ENCODE measurements at places on chromosomes 7 and 10. TPM values are rescaled to one million over a fixed set of nuclear protein-coding genes. Genes with fewer than 3 reads are reported as not detected.

Gene CHRM2
- not detected for total RNA-seq

Gene ZDHHC16
- 34.0 TPM for total RNA-seq

Gene HTR5A
- not detected for total RNA-seq

Gene CYP2C19
- total RNA-seq = not detected

Gene PTEN
- 58.7 TPM for total RNA-seq

- H3K36me3 ChIP-seq = no peaks in the 10 kb centered on the region
- H3K4me1 ChIP-seq = peaks cover 3% of the 10 kb centered on the region
- no peak overlapping the region for H3K27ac ChIP-seq
Measured at GRCh38 chr10:79376078-79376628, 28.9 kb downstream of the PPIF start.

- no peaks in the 10 kb centered on the region for H3K36me3 ChIP-seq
- no peak overlapping the region for H3K4me3 ChIP-seq
- peaks cover 5% of the 10 kb centered on the region for H3K27me3 ChIP-seq
- H3K4me1 ChIP-seq = no peaks in the 10 kb centered on the region
Measured at GRCh38 chr10:48934672-48935501, 4.8 kb downstream of the LRRC18 start.

DNA sequence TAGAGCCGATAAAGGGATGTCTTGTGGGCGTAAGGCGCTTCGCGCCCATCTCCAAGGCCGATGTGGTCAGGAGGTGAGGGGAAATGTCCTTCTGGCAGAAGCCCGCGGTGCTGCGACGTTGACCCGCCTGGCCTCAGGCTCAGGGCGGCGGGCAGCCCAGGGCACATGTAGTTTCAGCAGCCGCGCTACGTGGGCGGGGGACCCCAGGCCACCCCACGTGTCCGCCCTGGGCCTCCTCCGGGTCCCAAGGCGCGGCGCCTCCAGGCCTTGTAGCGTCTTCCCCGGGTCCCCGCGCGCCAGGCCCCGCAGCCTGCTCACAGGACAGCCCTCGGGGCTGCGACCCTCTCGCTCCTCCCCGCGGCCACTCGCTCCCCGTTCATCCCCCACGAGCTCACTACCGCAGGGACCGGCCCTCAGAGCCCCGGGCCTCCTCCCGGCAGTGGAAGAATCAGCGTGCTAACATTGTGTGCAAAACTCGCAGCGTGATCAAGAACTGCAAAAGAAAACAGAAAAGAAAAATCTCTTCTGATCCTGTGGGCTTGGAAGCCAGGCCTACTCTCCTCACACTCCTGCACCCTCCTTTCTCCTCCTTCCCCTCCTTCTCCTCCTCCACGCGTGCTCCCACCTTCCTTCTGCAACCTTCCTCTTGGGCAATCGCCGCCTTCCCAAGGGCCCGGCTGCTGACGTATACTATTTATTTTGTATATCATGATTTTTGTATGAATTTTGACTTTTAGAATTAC, 4.4 kb upstream of the TBX20 start:
- H3K4me3 ChIP-seq = no peak overlapping the region
- DNase-seq = no peak
- H3K27ac ChIP-seq = no peak overlapping the region
- H3K36me3 ChIP-seq = no peaks in the 10 kb centered on the region

- no peak overlapping the region for H3K27ac ChIP-seq
- peak; percentile 60 for DNase-seq
- no peak overlapping the region for H3K4me3 ChIP-seq
- no peaks in the 10 kb centered on the region for H3K27me3 ChIP-seq
- H3K36me3 ChIP-seq = no peaks in the 10 kb centered on the region
Measured at GRCh38 chr7:36670585-36671431, 53.5 kb downstream of the AOAH start.

GRCh38 chr10:3588346-3588745, 196.7 kb downstream of the KLF6 start:
- no peaks in the 10 kb centered on the region for H3K36me3 ChIP-seq
- no peak overlapping the region for H3K4me3 ChIP-seq
- no peak for DNase-seq

DNA sequence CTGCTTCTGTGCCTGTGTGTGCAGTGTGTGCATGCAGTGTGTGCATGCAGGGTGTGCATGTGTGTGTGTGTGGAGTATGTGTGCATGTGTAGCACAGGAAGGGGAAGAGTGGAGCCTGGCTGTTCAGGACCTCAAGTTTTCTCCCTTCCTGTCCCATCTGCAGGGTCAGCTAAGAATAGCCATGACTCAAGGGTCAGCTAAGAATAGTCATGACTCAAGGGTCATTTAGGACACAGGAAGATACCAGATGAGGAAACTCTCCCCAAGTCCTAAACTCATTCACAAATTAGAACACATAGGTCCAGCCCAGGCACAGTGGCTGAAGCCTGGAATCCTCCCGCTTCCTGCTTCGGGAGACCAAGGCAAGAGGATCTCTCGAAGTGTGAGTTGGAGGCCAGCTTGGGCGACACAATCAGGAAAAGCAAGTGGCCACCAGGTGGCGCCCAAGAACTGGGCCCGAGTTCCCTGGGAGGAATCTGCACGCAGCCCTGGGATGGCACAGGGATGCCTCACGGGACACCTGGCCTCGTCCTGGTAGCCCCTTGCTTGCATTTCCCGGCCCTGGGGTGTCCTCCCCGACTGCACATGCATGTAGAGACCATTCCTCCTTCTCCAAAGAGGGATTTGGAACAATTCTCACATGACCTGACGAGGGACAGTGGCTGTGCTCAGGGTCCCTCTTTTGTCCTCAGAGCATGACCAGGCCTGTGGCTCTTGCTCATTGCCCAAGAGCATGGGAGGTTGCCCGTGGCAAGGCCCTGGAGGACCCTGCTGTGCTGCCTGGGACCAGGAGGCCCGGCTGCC, 21.4 kb upstream of the VOPP1 start:
- peaks cover 14% of the 10 kb centered on the region for H3K4me1 ChIP-seq
- no peak overlapping the region for H3K27ac ChIP-seq
- H3K36me3 ChIP-seq = no peaks in the 10 kb centered on the region

GRCh38 chr10:124728071-124728829, 15.9 kb downstream of the FAM53B start:
- no peaks in the 10 kb centered on the region for H3K27me3 ChIP-seq
- H3K27ac ChIP-seq = no peak overlapping the region
- peaks cover 11% of the 10 kb centered on the region for H3K4me1 ChIP-seq
- H3K36me3 ChIP-seq = no peaks in the 10 kb centered on the region

DNA sequence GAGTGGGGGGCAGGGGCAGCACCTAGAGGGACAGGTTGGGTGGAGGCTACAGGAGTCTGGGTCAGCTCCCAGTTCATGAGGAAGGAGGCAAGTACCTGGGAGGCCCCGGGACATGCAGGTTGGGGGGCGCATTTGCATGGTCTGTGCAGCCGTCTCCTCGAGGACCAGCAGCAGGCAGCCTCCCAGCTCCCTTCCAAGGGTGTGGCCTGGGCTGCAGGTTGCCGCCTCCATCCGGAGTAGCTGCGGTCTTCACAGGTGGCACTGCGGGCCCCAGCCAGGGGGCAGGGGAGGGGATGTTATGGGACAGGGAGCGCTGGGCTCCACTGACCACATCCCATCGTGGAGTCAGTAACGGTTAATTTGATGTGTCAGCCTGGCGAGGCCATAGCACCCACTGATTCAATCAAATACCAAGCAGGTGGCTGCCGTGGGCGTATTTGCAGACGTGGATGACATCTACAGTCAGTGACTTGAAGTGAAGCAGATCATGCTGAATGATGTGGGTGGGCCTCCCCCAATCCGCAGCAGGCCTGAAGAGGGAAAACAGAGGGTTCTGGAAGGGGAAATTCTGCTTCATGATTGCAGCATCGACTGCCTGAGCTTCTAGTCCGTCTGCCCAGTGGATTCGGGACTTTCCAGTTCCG, 81.6 kb downstream of the PRKAG2 start:
- H3K27me3 ChIP-seq = no peaks in the 10 kb centered on the region
- H3K36me3 ChIP-seq = no peaks in the 10 kb centered on the region
- no peak overlapping the region for H3K27ac ChIP-seq
- peaks cover 53% of the 10 kb centered on the region for H3K4me1 ChIP-seq

GRCh38 chr7:28784171-28784902, 173.8 kb downstream of the TRIL start:
- H3K27ac ChIP-seq = no peak overlapping the region
- no peak for DNase-seq
- no peak overlapping the region for H3K4me3 ChIP-seq
- H3K27me3 ChIP-seq = 0 out of 2 replicates have a peak, but pooled peaks cover 4% of the 10 kb centered on the region

- H3K4me3 ChIP-seq = no peak overlapping the region
- no peak for DNase-seq
- H3K36me3 ChIP-seq = no peaks in the 10 kb centered on the region
- H3K27me3 ChIP-seq = no peaks in the 10 kb centered on the region
Measured at GRCh38 chr10:11593612-11594011, 17.8 kb downstream of the USP6NL start.

DNA sequence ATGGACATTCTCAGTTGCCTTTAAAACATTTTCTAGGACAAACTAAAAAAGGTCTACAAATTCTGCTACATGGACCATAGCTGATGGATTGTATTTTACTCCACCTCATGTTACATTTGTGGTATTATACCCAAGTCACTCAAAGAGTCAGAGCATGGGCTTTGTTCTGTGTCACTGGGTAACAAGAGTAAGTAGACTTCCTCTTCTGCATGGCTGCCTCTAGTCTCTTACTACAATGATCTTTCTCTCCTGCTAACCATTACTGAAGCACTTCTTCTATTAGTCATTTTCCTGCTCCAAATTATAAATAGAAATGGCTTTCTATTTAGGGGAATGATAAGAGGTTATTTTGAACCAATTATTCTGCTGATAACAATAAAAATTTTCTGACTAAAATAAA, 727.4 kb upstream of the NRP1 start:
- no peaks in the 10 kb centered on the region for H3K27me3 ChIP-seq
- no peak overlapping the region for H3K27ac ChIP-seq
- H3K4me1 ChIP-seq = no peaks in the 10 kb centered on the region
- no peak overlapping the region for H3K4me3 ChIP-seq
- no peak for DNase-seq
- no peaks in the 10 kb centered on the region for H3K36me3 ChIP-seq

Measured in HCT116 (cell line).